ENCODE measurements at places on chromosomes 4 and X. TPM values are rescaled to one million over a fixed set of nuclear protein-coding genes. Genes with fewer than 3 reads are reported as not detected.

- DNase-seq, result no peak
These were observed 13.4 kb upstream of the STK32B start for GRCh38 chr4:5037553-5038551.

DNA sequence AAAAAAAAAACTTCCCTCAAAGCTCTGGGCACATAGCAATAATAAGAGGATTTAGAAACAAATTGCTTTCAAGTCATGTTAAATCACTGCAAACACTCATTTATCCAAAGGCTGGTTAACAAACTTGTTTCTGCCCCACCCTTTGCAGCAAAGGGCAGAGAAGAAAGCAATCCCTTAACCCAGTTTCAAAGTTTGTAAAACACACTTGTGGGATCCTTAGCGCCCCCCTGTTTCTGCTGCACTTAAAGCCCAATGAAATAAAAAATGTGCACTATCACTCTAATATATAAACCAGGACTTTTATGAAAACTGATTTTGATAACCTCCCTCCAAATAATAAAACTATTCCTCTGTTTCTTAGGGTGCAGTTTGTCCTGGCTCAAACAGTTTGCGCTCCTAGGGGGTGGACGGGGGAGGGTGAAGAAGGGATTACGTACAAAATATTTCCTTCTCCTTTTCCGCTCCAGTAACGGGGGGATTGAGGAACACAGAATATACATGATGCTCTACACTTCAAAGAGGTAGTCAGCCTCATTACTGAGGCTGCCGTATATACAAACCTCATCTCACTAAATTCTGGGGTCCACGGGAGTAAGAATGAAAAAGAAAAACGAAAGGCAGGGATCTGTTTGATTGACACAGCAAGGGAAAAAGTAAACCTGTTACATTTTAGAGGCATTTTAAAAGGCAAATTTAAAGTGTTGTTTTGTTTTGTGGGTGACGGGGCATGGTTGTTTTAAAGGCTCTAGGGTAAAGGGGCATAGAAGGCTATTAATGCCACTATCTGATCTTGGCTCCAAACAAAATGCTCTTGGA, 3.1 kb upstream of the PCDH10 start:
- no peak for DNase-seq

GRCh38 chr4:119955256-119955655, 111.4 kb downstream of the MAD2L1 start:
- no peak for DNase-seq

Gene MFAP3L
- total RNA-seq, result 5.5 TPM

Gene PNMA6F
- not detected for total RNA-seq

Gene TKTL2
- total RNA-seq, result not detected

Gene ATXN3L
- total RNA-seq, result not detected

Data from left colon (tissue), 2 donors.